Esophagus muscularis mucosa (tissue), 4 donors: ENCODE measurements at places on chromosomes 2 and 18. TPM values are rescaled to one million over a fixed set of nuclear protein-coding genes. Genes with fewer than 3 reads are reported as not detected.

DNA sequence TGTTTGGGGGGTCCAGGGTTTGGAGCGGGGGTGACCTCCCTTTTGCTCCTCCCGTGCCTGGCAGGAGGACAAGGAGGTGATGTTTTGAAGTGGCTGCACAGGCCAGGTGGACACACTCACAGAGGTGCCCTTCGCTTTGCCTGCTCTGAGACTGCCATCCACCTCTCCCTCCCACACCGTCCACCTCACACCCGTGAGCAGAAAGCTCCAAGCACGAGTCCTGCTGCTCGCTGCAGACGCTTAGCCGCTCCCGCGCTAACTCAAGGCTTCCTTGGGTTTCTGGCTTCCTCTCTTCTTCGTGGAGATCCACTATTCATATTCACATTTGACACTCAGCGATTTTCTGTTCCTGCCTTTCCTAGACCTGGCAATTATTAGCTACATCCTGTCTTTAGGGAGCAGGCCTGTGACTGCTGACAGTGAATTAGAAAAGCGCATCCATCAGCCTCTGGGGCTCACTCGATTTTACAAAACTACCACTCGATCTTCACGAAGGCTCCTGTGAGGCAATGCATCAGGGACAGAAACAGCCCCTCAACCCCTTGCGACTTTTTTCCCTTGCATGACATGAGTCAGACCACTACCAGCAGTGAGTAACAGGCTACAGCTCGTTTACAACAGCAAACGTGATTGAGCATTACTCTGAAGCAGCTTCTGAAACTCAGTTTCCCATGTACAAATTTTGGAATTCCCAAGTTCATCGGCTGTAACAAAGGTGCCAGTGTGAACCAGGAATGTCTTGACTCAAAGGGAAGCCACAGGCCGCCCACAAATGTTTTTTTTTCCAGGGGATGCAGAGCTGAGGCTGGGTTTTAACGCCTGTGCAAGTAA is 238.7 kb upstream of the SOX11 start:
- peak; percentile 77 for DNase-seq

DNA sequence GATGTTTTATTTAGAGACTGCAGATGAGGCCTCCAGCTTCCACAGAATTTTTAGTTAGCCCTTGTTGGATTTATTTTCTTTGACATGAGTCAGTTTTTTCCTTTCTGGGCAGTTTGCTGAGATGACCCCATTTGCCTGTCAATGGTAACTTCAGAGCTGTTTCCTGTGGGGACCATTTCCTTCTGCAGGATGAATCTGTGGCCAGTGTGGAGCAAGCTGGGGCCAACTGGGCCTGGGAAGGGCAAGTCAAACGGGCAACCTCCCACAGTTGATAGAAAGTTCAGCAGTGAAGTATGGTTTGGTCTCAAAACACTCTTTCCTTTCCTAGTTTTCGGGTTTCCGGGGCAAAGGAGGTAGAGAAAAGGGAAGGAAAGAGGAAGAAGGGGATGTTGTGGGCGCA is 291.4 kb upstream of the NRP2 start:
- DNase-seq, result no peak

GRCh38 chr2:74843899-74844298 is 10.0 kb downstream of the HK2 start:
- DNase-seq, result no peak

The IL1RL1 gene
- 10.0 TPM for total RNA-seq

The ANKRD23 gene
- 4.6 TPM for total RNA-seq

The TSPYL6 gene
- not detected for total RNA-seq

The PLGLB1 gene
- total RNA-seq, result 3.4 TPM
